ENCODE measurements at places on chromosomes 4 and X.

DNA sequence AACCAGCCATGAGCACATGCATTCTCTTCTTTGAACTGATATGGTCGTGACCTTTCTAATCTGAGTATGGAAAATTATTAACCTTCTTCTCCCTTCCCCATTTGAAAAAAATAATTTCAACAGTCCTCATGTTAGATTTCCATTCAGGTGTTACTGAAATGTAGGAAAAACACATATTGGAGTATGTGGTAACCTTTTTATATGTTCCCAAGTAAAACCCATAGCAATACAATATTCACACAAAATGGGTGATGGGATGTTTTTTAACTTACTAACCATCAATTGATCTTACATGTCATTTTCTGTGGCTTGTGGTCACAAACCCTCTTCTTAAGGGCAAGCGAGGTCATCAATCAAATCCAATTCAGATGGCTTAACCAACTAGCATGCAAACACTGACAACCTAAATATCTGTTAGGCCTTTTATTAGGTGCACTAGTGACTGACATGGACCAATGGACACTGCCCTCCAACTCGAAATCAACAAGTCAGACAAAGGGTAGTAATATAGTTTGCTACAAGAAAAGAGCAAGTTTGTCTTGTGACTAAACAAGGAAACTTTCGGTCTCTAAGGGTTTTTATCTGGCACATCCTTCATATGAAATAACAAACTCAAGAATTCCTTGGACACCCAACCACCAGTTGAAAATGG lies 74.3 kb downstream of the CAMK2D start:
- DNase-seq: no peak

GRCh38 chrX:65871671-65872311 lies 168.1 kb downstream of the VSIG4 start:
- no peak for DNase-seq

DNA sequence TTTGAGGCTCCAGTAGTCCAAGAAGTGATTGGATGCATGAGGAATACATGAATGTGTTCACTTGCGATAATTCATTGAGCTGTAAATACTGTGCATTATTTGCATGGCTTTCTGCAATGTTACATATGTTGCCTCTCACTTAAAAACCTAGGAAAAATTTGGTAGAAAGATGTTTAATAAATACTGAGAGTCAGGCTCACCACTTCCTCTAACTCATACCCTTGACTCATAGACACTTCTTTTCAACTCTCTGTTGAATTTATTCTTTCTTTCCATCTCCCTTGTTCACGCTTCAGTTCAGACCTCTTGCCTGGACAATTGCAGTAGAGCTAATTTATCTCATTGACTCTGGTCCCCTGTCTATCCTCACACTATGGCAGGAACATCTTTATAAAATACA lies 35.8 kb upstream of the LEF1 start:
- no peak for DNase-seq

GRCh38 chr4:84738622-84739021 lies 155.7 kb downstream of the CDS1 start:
- no peak for DNase-seq

DNA sequence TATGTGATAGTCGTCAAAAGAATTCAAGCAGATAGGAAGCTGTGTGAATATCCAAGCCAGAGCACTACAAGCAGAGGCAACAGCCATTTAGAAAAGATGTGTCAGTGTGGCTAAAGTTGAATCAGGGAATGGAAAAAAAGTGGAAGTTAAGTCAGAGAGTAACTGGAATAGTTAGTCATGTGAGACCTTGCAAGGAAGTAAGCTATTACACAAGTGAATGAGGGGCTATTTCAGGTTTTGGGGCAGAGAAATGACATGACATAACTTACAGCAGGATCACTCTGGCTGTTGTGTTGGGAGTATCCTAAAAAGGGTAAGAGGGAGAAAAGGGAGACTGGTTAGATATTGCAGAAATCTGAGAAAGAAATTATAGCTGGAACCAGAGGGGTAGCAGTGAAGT lies 236.6 kb upstream of the PCDH18 start:
- DNase-seq: no peak
